ENCODE measurements at places on chromosomes 5 and 9. TPM values are rescaled to one million over a fixed set of nuclear protein-coding genes. Genes with fewer than 3 reads are reported as not detected.

FOXD4L3 gene
- polyA plus RNA-seq = not detected

DNA sequence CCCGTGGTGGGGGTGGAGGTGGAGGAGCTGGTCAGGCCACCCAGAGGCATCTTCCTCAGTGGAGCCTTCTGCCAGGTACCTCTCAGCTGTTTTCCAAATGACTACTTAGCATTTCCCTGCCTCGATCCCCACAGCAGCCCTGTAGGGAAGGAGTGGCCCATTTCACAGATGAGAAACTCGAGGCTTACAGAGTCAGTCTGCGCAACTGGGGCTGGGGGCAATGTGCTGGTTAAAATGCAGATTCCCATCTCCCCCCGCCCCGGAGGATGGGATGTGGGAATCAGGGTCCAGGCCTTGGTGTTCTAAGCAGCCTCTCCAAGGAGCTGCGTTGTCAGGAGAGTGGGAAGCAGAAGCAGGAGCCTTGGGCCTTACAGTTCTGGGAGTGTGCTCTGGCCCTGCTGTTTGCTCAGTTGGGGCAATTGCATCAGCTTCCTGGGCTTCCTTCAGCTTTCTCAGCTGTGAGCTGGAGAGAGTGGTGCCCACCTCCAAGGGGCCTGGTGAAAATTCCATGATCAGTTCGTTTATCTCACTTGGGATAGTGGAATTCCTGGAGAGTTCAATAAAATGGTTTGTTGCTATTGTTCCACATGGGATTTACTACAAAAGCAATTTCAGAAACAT is 19.4 kb downstream of the ERGIC1 start:
- DNase-seq = no peak

GRCh38 chr9:116355153-116355921 is 201.7 kb downstream of the PAPPA start:
- no peak for DNase-seq

GRCh38 chr5:109529520-109529919 is 119.7 kb upstream of the PJA2 start:
- no peak for DNase-seq

DNA sequence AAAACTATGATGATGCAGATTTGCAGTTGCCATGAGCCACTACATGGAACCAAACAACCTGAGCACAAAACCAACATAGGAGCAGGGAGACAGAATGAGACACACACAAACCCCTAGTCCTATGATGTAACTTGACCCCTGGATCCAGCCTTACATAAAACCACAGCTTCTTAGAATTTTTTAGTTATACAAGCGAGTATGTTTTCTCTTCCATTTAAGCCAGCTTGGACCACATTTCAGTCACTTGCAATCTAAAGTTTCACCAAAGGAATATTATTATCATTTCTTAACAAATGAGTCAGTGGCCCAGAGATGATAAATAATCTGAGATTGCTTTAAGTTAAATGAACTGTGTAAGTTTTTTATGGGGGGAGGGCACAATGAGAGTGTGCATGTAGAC is 6.8 kb downstream of the SPOCK1 start:
- no peak for DNase-seq

- no peak for DNase-seq
These were observed 74.5 kb downstream of the PTCD2 start for GRCh38 chr5:72394688-72395087.

NUTM2G gene
- not detected for polyA plus RNA-seq

DNA sequence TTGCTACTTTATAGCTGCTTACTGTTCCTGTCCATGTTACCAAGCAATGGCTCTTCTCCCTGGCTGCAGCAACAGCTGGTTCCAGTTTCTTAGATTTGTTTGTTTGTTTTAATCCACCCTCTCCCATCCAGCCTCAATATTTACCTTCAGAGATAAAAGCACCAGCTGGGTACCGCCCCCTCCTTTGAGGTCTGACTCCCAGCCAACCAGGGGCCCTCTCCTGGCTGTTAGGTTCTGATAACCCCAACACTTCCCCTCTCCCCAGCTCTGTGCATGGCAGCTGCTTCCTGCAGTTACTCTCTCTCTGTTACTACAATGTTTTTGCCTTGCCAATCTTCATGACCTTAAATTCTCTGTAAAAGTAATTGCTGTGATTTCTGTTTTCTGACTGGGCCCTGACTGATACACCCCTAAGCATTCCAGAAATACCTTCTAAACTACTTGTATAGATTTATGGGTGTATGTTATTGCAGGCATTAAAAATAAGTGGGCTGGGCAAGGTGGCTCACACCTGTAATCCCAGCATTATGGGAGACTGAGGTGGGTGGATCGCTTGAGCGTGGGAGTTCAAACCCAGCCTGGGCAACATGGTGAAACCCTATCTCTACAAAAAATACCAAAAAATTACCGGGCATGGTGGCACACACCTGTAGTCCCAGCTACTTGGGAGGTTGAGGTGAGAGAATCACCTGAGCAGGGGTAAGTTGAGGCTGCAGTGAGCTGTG is 2.6 kb upstream of the GCNT1 start:
- peak; percentile 66 for DNase-seq

GRCh38 chr9:133869674-133870405 is 122.3 kb downstream of the VAV2 start:
- DNase-seq = no peak

- DNase-seq = no peak
These were observed 365.1 kb upstream of the PRR16 start for GRCh38 chr5:120098902-120099535.

F12 gene
- polyA plus RNA-seq = not detected

GRCh38 chr5:93249651-93250289 is 331.2 kb downstream of the NR2F1-AS1 start:
- no peak for DNase-seq

- DNase-seq = no peak
These were observed 244.6 kb downstream of the RAB3C start for GRCh38 chr5:58827463-58827862.

DNA sequence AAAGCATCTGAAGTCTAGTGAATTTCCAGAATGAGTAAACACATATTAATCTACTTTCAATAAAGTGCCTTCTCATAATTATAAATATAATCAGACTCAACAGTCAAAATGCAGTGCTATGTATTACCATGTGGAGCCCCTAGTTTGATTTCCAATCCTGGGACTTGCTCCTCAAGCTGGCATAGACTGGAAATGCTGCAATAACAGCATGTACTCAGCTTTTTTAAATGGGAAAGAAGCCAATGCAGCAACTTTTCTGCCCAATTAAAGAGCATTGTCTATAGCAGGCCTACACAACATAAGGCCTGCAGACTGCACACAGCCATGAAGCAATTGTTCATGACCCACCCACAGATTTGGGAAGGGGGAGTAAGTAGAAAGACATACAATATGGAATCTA is 103.2 kb downstream of the NR2F1-AS1 start:
- no peak for DNase-seq

C9orf40 gene
- polyA plus RNA-seq = 1.3 TPM

GRCh38 chr9:78539904-78540303 is 243.0 kb downstream of the PSAT1 start:
- no peak for DNase-seq

GRCh38 chr5:68114378-68115040 is 101.0 kb upstream of the PIK3R1 start:
- no peak for DNase-seq

- no peak for DNase-seq
These were observed 225.2 kb downstream of the WDR70 start for GRCh38 chr5:37604290-37604689.

GRCh38 chr9:109098171-109098959 is 21.4 kb downstream of the TMEM245 start:
- no peak for DNase-seq

ADAMTS12 gene
- not detected for polyA plus RNA-seq

GRCh38 chr5:88765171-88765570 is 117.8 kb downstream of the MEF2C start:
- DNase-seq = no peak

GRCh38 chr5:43839218-43839617 is 236.2 kb downstream of the NNT start:
- no peak for DNase-seq

GRCh38 chr5:57577432-57578175 is 95.0 kb upstream of the ACTBL2 start:
- no peak for DNase-seq

YTHDC2 gene
- polyA plus RNA-seq = 15.0 TPM

DNA sequence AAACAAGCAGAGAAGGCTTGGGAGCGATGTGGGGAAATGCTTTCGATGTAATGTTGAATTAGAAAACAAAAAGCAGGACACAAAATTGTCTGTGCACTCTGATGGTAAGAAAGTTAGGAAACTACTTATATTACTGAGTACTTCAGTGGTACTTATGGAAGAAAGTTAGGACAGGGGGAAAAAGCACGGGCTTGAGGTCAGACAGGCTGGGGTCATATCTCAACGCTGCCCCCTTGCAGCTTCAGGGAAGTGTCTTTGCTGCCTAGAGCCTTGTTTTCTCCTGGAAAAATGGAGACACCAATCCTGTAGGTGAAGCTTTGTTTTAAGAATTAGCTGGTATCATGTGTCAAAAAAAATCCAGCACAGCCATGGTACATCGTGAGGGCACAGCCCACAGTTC is 23.0 kb downstream of the NEURL1B start:
- no peak for DNase-seq

GRCh38 chr9:125942125-125942524 is 195.0 kb downstream of the PBX3 start:
- no peak for DNase-seq

DNA sequence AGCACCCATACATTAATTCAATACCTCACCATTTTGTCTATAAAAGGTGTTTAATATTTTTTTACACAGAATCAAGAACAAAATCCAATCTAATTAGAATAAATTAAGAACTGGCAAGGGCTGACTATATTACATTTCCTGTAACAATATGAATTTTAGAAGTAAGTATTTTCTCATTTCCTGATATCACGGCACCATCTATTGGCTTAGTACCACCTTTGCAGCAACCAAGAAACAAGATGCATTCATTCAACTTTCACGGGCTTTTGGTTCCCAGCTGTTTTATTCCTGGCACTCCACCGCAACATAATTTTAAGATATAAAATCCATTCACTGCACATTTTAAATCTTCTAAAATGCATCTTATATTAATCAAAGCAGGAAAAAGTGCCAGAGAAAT is 20.6 kb downstream of the PSMB7 start:
- no peak for DNase-seq

TMEM232 gene
- polyA plus RNA-seq = not detected

GRCh38 chr5:54443270-54443669 is 12.2 kb upstream of the HSPB3 start:
- no peak for DNase-seq

SOX30 gene
- polyA plus RNA-seq = 0.78 TPM

DNA sequence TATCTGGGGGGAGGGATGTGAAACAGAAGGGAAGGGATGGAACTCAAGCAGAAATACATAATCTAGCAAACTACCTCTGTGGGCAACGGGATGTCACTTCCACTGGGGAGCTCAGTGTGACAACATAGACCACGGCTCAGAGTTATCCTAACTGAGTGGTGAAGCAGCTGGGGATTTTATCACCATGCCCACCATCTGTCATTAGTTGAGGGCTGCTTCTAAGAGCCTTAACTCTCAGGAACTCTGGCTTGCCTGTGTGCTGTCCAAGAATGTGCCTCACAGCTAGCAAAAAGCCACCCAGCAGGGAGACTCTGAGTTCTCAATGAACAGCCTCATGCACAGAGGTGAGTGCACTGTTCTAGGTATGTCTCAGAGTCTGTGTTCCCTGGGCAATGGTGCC is 90.6 kb upstream of the CXCL14 start:
- DNase-seq = no peak

SLC25A2 gene
- polyA plus RNA-seq = not detected

- no peak for DNase-seq
These were observed 233.1 kb downstream of the RFK start for GRCh38 chr9:76161106-76161505.

LOX gene
- polyA plus RNA-seq = not detected

DNA sequence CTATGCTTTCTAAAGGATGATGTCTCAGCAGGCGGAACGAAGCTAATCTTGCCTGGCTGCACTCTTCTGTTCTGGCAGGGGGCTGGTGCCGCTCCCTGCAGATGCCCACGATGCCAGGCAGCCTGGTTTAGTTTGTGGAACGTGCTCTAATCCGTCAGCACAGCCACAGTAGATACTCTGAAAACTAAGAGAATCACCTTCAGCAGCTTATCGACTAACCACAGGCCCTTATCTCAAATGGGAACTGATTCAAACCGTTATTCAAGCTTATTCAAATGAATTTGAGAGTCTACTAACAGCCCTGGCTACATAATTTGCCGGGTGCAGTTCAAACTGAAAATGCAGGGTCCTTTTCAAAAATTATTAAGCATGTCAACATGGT is 246.6 kb upstream of the ANKRD55 start:
- DNase-seq = peak; percentile 39

- DNase-seq = no peak
These were observed 182.7 kb downstream of the GNAQ start for GRCh38 chr9:77848897-77849296.

DNA sequence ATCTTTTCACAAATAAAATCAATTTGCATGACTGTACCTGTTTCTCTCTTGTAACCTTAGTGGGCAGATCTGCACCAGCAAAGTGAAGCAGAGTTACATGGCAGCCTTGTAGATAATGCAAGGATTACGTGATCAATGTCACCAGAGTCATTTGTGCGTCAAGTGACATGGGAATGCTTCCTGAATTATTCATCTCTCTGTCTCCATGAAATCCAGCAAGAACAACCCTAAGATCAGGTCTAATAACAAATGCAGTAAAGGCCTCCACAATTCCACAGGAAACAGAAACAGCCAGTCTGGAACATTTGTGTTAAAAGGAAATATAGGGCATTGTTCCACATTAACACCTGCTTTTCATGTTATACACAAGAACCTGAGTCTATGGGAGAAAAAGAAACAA is 7.8 kb downstream of the GZMA start:
- DNase-seq = no peak

GRCh38 chr5:37391591-37391990 is 12.5 kb downstream of the WDR70 start:
- DNase-seq = no peak

- no peak for DNase-seq
These were observed 220.5 kb upstream of the ADRA1B start for GRCh38 chr5:159695741-159696294.

DRD1 gene
- not detected for polyA plus RNA-seq

DNA sequence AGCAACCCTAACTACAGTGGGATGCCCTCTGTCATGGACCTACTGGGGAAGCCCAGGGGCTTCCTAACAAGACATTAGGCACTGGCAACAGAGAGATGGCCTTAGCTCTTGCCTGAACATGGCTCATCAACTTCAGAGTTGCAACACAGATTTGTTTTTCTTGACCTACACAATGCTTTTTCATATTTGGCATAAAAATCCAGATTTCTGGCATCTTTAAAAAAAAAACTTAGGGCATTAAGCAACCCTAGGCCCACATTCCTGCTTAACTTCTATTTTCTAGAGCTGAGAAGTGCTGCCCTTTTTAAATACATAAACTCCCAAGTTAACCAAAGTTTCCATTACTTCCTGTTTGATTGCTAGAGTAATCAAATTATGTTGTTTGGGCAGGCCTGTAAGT is 8.0 kb downstream of the GRIA1 start:
- no peak for DNase-seq

GRCh38 chr5:766666-767431 is 17.7 kb downstream of the ZDHHC11B start:
- no peak for DNase-seq

DNA sequence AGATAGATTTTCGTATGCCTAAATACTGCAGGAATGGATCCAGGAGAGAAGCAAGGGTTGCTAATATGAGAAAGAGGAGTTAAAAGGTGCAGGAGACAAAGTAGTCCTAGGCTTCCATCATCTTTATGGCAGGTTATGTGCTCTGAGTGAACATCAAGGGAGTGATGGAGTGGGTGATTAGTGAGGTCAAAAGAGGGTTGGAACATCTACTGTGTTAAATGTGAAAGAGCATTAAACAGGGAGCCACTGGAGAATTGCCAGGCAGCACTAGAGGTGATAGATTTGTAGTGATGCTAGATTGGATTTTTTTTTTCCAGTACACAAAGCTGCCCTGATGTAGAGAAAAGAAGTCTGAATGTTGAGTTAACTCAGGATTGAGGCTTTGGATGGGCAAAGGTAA is 199.3 kb downstream of the NMUR2 start:
- DNase-seq = no peak
